ENCODE measurements at places on chromosomes 4 and X.

DNA sequence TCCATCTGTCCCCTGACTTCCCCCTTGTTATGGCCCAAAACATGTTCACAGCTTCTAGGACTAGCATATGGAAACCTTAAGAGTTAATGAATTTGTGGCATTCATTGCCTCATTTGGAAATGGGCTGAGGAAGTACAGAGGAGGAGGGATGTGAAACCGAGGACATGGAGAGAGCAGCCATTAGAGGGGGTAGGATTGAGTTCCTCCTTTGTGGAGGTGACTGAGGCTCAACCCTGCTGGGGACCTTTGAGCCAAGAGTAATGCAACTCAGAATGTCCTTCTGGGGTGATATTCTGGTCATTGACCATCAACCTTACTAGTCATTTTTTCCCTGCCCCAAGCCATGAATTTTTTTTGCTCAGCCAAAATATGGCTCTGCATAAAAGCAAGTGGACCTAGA is 109.4 kb downstream of the ZNF518B start:
- DNase-seq: no peak

GRCh38 chr4:6272863-6273660 is 3.4 kb downstream of the WFS1 start:
- DNase-seq: peak; percentile 87

GRCh38 chrX:139475432-139475831 is 55.1 kb upstream of the F9 start:
- DNase-seq: no peak

DNA sequence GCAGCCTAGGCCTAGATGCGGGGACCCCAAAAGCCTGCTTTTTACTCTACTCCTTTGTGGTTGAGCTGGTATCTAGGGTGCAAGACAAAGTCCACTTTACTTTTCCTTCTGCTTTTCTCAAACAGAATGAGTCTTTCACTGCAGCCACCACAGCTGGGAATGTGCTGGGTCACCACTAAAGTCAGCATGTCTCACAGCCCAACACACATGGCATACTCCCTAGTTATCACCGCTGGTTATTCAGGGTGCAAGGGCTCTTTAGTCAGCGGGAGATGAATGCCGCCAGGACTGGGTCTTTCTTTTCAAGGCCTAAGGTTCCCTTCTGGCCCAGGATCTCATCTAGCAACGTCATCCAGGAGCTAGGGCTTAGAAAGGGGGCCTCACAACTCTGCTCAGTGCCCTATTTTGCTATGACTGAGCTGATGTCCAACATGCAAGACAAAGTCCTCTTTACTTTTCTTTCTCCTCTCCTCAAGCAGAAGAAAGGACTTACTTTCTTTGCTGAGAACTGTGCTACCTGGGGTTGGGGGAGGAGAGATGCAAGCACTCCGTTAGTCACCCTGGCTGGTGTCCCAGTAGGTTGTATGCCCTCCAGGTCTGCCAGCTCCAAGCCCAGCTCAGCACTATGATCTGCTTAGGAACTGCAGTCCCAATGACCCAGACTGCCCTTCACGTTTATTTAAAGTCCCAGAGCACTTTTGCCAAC is 22.9 kb upstream of the STPG2 start:
- DNase-seq: peak; percentile 12

DNA sequence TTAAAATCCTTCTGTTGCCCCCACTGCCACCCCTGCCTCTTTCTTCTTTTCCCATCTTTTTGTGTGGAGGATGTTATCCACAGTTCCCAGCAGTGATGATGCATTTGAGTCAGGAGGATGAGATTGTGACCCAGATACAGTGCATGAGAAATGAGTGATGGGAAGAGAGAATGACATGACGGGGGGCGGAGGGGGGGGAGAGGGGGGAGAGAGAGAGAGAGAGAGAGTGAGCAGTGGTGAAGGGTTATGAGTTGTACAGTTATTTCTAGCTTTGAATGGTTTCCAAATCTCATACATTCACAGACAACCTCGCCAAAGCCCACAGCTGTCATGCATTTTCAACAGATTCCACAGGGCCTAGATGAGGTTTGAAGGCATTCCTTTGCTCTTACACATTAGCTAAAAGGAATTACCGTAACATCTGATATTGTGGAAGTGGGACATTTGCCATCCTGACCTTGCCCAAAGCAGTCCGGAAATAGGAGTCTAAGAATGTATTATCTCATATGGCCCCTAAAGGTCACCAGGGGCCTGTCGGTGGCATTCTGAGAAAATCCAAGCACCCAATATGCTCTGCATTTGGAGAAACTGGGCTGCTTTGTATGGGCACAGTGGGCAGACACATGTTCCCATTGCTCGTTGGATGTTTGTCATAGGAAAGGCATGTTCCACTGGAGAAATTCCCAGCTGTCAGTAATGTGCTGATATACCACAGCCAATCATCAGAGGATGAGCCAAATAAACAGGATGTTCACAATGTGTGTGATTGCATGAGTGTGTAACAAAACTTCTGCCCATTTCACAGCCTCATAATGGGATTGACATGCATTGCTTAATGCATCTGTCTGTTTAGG is 435.8 kb downstream of the SPRY1 start:
- DNase-seq: peak; percentile 100

GRCh38 chr4:37821953-37822605 is 4.4 kb upstream of the PGM2 start:
- DNase-seq: no peak

DNA sequence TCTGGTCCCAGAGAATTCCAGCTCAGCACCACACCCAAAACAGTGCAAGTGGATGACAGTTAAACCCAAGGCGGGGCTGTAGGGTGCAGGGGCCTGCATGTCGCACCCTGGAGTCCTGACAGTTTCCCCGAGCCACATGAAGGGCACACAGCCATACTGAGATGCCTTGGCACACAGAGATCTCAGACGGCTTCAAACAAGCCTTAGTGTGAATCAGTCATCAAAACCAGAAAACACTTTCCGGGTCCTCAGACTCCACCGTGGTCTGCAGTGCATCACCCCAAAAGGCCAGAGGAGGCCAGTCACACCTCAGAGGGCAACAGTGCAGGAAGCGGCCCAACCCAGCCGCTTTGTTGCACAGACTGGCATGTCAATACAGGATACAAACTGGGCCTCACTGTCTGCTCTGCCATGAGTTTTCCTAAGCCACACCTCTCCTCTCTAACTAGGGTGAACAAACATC is 64.6 kb upstream of the ENPP6 start:
- no peak for DNase-seq

DNA sequence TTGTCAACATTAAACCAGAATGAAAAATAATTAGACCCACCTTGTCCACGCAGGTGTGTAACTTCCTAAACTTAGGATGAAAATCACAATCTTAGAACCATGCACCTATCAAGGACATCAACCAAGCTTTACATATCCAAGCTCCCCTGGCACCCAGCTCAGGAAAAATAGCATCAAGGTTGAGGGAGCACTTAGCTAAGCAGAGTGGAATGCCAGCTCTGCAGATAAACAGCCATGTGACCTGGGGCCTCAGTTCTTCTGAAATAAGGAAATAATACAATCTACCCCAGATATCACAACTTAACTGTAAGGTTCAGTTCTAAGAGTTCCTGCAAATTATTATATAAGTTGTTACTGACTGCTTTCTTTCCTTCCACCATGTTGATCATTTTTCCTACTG is 64.7 kb downstream of the DHX15 start:
- peak; percentile 63 for DNase-seq

DNA sequence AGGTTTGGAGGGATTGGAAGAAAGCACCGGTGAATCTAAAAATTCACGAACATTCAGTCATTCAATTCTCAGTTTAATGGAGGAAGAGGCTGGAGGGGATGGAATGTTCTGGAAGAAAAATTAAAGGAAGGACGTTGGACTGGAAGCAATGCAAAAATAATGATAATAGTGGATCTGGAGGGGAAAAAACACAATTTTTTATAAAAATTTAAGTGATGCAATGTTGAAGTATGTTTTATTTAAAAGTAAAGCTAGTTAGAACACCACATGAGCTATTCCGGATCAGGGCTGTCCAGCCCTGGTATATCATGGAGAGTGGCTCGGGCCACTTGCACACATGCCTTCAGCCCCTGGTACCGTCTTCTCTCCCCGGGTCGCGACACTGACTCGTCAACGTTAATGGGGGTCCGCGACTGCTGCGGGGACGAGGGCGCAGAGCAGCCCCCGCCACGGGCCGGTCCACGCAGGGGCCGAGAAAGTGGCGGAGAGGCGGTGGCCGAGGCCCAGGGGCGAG is 204.6 kb downstream of the TENM3 start:
- no peak for DNase-seq

All from astrocyte (in vitro differentiated cells and primary cell).